ENCODE measurements at places on chromosomes 5 and 9. TPM values are rescaled to one million over a fixed set of nuclear protein-coding genes. Genes with fewer than 3 reads are reported as not detected.

GRCh38 chr5:158387499-158387898, 528.6 kb upstream of the CLINT1 start:
- no peak for DNase-seq

Gene DOCK2
- 12.6 TPM for total RNA-seq

Gene TRMT10B
- 5.1 TPM for total RNA-seq

DNA sequence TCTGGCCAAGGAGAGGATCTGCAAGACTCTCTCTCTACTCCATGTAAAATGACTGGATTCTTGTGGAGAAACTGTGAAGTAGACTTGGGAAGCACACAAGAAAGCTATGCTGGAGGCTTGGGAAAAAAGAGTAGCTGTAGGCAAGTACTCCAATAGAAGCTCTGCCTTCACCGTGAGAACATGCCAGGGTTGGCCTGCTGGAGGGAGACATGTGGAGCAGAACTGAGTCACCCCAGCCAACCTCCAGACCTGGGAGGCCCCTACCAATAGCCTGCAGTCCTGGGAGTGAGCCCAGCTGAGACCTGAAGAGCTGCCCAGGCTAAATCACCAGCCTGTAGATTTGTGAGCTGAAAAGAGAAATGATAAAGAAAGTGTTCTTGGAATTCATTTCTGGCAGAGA, 66.6 kb downstream of the DEPDC1B start:
- DNase-seq = peak; percentile 90

GRCh38 chr9:137611623-137612609, 6.4 kb downstream of the ARRDC1 start:
- peak; percentile 92 for DNase-seq

GRCh38 chr9:126723807-126724172, 81.0 kb upstream of the ZBTB43 start:
- DNase-seq = no peak

GRCh38 chr9:106885451-106885850, 22.5 kb downstream of the ZNF462 start:
- peak; percentile 84 for DNase-seq

GRCh38 chr5:74126294-74126693, 500.3 kb downstream of the ARHGEF28 start:
- no peak for DNase-seq
